ENCODE measurements at places on chromosomes 3 and 15. TPM values are rescaled to one million over a fixed set of nuclear protein-coding genes. Genes with fewer than 3 reads are reported as not detected.

The SAMMSON gene
- total RNA-seq: not detected

The MAP4 gene
- 127 TPM for total RNA-seq

The RAD18 gene
- 11.9 TPM for total RNA-seq

The ADAMTS9 gene
- 1.9 TPM for total RNA-seq

GRCh38 chr15:69784798-69785566 lies 312.7 kb downstream of the TLE3 start:
- no peak for DNase-seq

- peak; percentile 12 for DNase-seq
Observed at GRCh38 chr3:170128977-170129431, 52.5 kb downstream of the PHC3 start.

All from fibroblast of villous mesenchyme (primary cell).